ENCODE measurements at places on chromosomes 13 and 19.

DNA sequence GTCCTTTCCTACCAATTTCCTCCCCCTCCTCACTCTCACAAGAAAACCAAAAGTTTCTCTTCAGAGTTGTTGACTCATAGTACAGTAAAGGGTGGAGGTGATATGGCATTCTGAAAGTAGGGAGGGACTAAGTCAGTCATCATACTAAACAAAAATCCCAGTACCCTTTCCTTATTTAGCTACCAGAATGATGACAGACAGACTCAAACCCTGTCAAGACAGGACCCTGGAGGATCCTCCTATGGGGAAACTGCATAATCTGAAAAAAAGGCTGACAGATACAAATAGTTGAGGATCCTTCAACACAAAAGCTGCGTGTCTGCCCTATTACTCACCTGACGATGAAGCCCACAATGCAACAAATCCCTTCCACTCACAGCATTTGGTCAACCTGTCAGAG, 55.5 kb downstream of the CYSLTR2 start:
- DNase-seq = no peak

DNA sequence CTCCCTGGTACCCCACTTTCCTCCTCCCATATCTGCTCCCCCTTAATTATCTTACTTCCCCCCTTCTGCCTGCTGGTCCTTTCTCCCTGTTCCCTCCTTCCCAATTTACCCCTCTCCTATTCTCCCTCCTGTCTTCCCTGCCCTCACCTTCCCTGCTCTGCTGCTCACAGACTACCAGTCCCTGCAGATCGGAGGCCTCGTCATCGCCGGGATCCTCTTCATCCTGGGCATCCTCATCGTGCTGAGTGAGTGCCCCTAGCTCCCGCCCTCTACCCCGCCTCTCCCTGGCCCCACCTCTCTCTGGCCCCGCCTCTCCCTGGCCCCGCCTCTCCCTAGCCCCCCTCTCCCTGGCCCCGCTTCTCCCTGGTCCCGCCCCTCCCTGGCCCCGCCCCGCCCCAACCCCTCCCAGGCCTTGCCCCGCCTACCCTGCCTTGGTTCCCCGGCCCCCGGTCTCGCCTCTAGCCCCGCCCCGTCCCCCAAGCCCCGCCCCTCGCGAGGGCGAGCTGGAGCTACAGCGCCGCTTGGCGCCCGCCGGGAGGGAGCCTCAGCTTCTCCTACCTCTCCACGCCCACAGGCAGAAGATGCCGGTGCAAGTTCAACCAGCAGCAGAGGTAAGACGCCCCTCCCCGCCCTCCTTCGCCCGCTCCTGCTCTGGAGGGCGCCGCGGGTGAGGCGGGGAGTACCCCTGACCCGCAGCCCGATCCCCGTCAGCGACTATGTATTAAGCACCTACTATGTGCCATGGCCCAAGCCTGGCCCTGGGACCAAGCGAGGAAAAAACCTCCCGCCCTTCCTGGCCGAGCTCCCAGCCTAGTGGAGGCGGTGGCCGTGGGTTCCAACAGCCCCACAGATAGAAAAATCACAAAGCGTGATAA, 1.9 kb upstream of the FXYD7 start:
- DNase-seq = peak; percentile 90

- no peak for DNase-seq
These were observed 9.8 kb upstream of the SIGLEC8 start for GRCh38 chr19:51467864-51468544.

GRCh38 chr13:47893527-47893926, 107.5 kb downstream of the SUCLA2 start:
- DNase-seq = no peak

GRCh38 chr13:73850104-73850873, 283.9 kb downstream of the KLF12 start:
- no peak for DNase-seq

DNA sequence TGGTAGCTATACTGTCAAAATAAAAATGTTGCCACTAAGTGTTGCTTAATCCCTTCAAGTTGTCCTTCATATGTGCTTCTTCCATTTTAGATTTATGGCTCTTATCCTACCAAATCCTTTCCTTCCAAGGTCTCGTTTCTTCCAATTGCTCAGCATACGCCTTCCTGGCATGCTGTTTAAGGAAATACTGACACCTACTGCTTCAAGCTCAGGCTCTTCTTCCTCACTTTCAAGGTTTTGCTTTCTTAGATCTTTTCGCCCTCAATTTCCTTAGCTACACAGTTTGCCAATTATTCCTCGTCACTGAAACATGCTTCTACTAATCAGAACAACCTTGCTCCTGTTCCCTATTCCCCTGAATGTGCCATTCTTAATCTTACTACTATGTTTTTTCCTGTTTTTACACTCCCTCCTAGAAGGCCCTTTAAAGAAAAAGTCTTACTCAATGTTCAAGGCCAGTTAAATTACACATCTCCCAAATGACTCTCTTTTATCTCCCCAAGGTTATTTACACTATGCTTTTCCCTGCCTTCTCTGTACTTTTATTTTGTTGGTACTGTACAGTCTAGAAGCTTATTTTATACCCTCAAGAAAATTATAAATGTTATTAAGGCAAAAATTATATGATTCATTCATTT, 343.1 kb downstream of the MZT1 start:
- no peak for DNase-seq

DNA sequence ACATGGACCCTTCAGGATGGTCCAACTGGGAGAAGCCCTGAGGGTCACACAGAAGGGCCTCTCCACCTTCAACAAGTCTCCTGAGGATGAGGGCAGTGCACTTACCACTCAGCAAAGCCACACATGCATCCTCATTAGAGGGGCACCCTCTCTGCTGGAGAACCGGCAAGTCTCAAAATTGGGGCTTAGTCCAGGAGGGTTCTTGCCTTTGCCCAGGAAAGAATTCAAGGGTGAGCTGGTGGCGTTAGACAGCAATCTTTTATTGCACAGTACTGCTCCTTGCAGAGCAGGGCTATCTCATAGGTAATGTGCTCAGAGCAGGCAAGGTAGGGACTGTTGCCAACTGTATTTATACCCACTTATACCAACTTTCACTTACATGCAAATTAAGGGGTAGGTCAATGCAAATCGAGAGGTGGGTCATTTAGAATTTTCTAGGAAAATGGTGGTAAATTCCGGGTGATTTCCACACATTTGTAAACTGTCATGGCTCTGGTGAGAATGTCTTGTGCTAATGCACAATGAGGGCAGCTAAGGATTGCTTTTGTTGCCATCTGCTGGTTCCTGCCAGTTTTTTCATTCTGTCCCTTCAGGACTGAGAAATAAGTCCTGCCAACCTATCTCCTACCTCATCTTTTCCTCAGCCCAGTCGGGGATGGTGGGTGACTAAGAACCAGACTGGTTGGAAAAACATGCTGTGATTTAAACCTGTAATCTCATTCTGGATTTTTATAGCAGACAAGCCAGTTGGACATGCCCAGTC, 27.8 kb upstream of the IGSF23 start:
- no peak for DNase-seq

DNA sequence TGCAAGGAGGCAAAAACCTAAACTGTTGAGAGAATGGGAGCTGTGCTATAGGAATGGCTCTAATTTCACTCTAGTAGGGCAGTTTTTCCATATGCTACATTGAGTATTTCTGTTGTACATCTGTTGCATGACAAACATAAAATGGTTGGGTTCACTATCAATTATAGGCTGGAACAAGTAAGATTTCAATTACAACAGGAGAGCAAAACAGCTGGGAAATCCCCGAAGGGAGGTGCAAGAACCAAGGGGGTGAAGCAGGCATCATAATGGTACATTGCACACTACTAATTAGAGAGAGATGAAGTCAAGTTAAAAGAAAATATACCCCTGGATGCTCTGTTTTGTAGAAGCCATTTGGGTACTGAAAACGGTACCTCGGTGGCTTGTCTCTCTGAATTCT, 389.5 kb downstream of the PCDH9 start:
- no peak for DNase-seq

DNA sequence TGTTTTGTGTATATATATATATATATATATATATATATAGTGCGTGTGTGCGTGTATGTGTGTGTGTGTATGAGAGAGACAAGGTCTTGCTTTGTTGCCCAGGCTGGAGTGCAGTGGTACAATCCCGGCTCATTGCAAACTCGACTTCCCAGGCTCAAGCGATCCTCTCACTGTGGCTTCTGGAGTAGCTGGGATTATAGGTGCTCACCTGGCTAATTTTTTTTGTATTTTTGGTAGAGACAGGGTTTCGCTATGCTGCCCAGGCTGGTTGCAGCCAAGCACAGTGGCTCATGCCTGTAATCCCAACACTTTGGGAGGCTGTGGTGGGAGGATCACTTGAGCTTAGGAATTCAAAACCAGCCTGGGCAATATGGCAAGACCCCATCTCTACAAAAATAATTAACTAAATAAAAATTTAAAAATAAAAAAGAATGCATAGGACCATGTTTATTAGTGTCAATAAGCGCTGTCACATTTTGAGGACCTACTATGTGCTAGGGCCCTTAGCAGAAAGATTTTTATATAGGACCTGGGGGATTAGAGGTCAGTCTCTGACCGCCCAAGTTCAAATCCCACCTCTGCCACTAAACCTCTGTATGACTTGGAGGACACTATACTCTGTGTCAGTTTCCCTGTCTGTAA, 1.8 kb downstream of the PVR start:
- DNase-seq = no peak

DNA sequence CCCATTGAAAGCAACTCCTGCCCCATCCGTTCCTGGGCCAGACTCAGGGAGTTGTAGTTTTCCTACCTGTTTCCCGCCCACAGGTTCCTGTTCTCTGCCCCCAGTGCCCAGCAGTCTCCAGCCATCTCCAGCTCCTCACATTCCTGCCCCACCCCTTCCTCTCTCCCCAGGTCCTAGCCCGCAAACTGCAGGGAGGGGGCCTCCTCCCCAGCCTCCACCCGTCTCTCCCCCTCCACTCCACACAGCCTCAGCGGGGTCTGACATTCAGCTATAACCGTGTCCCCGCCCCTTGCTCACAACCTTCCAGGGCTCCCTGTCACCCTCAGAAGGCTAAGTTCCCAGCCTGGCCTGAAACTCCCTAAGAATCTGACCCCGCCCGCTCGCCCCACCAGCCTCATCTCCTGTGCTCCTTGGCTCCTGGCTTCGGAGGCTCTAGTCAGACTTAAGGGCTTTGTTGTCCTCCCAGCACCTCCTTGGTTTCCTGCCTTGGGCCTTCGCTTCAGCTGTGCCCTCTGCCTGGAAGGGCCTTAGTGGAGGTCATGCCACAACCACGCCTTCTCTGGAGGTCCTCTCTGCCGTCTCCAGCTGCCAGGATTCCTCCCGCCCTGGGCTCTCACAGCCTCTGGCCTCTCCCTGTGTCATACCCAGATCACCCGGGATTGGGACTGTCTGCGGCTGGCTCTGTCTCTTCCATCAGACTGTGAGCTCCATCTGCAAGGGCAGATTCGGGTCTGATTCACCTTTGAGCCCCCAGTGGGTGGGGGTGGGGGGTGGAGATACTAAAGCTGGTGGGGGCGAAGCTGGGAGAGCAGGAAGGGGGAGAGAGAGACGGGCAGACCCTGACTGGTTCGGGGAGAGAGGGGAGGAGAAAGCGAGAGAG, 5.1 kb upstream of the SPACA6 start:
- peak; percentile 52 for DNase-seq

- no peak for DNase-seq
These were observed 15.1 kb downstream of the PRAM1 start for GRCh38 chr19:8487137-8487851.

DNA sequence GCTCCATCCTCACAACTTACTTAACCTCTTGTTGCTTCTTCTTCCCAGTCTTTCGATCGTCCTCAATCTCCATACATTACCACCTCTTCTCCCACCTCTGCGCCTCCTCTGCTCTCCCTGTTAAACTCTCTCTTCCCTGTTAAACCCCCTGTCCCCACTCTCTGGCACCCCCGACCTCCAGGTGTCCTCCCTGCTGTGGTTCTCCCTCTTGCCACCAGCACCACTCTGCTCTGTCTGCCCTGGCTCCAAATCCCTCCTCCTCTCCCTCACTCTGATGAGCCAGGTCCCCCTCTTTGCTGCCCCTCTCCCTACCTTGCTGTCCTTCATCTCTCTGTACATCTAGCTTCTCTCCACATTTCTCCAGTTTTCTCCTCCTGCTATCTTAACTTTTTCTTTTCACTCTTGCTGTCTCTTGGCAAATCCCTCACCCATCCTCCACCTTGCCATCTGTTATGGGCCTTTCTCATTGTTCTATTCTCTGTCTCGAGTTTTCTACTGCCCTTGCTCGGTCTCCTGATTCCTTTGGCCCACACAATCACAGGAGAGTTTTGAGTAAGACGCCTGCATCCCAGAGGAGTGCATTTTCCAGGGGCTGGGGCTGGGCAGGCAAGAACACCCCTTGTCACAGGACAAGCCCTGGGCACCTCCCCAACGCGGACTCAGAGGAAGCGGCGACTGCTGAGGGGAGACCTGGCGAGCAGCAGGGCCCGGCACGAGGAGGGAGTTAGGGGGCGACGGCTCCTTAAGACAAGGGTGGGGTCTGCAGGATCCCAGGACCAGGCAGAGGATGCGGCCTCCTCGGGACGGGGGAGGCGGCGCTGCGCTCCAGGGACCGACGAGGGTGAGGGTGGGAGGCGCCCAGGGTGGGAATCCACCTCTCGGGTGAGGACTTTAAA, 21.4 kb upstream of the ERVV-1 start:
- DNase-seq = no peak

GRCh38 chr13:41740479-41740878, 220.4 kb downstream of the VWA8 start:
- no peak for DNase-seq

DNA sequence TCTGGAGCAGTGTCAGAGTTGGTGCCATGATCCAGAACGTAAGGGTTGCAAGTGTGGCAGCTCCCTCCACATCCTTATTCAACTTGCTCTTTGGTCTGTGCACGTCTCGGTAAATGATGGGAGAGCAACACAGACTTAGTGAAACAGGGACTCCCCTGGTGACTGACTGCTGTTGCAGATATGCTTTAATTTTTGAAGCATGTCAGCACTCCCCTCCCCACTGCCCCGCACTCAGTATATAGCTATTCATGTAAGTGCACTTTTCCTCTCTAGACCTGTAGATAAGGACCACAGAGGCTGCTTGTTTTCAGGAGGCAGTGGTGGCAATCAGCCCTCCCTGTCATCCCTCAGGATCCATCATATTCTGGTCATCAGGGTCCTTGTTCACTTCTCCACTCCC, 470.9 kb downstream of the IRS2 start:
- no peak for DNase-seq

GRCh38 chr13:90455823-90456222, 891.7 kb upstream of the MIR17HG start:
- no peak for DNase-seq

GRCh38 chr13:94758436-94758960, 46.2 kb upstream of the SOX21 start:
- no peak for DNase-seq

GRCh38 chr19:17716309-17716929, 2.9 kb upstream of the MAP1S start:
- DNase-seq = no peak

DNA sequence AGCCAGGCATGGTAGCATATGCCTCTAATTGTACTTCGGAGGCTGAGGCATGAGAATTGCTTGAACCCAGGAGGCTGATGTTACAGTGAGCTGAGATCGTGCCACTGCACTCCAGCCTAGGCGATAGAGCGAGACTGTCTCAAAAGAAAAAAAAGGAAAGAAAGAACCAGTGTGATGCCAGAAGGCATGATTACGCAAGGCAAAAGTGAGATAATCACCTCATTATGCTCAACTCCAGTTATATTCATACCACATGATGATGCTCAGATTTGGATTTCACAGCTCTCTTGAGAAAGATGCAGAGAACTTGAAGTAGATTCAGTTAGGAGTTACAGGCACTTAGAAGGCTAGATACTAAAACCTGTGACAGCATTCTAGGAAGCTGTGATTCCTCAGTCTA, 21.8 kb downstream of the RCBTB1 start:
- peak; percentile 4 for DNase-seq

- peak; percentile 13 for DNase-seq
These were observed 20.8 kb downstream of the NOVA2 start for GRCh38 chr19:45952686-45953505.
